ENCODE measurements at places on chromosomes 12 and 14. TPM values are rescaled to one million over a fixed set of nuclear protein-coding genes. Genes with fewer than 3 reads are reported as not detected.

DNA sequence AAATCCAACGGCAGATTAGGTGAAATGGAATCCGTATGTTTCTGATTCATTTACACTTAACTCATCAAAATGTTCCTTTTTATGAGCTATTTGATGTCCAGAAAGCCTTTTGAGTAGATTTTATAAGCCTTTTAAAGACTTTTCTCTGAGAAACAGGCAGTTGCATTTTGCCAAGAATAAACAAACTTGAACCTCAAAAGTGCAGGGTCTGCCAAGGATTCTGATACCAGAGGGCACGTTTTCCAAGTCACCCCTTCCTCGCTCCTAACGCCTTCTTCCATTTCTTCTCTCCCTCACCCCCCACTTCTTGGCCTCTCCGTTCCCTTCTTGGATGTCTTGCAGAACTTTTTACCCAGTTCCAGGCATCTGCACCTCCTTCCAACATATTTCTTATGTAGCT is 200.6 kb upstream of the TBX3 start:
- DNase-seq = no peak

GRCh38 chr12:113770389-113770865 is 195.7 kb downstream of the RBM19 start:
- no peak for DNase-seq

DNA sequence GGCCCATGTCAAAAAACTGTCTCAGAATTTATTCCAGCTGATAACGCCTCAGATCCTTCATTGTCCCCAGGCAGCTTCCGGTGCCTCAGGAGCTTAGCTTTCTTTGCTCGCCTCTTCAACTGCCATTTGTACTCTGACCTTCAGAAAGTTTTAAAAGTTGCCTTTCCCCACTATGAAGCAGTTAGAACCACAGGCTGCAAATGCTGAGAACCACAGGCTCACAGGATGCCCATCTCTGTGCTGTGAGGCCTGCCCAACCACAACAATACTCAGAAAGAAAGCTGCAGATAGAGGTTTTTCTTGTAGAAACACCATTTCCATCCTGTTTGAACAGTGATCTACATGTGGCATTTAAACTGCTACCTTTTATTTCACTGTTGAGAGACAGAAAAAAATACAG is 131.1 kb downstream of the PRKCH start:
- no peak for DNase-seq

- DNase-seq = no peak
Observed at GRCh38 chr14:47020500-47020899, 368.9 kb upstream of the RPL10L start.

DNA sequence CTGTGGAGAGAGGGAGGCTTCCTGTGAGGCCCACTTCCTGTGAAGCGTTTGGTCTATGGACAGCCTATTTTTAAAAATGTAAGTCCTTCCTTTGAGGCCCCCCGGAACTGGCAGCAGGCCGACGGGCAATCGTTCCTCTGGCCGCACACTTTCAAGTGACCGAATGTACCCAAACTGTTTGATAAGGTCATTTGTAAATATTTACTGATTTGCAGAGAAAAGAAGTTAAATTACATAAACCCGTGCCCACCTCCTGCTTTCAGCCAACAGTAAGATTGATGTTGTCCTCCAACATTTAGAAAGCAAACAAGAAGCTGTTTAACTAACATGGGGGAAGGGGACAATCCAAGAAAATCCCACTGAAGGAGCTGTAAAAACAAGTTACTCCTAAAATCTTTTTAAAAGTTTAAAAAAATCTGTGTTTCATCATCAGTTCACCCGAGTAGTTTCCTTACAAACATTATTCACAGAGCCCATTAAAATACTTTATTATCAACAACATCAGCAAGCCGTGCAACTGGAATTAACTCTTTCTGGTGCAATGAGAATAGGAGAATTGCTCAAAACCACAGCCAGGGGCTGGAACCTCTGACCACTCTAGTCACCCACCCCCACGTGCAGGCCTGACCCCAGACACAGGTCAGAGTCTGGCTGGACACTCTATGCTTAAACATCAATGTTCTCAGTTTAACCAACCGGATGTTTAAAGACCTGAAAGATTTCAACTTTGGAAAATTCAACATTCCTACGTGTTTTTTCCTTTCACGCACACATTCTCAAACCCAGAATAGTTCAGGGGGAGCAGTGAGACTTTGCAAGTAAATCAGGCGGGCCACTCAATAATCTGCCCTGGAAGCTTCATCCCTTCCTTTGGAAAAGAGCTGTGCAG is 65.3 kb downstream of the FOXN3 start:
- peak; percentile 77 for DNase-seq

DNA sequence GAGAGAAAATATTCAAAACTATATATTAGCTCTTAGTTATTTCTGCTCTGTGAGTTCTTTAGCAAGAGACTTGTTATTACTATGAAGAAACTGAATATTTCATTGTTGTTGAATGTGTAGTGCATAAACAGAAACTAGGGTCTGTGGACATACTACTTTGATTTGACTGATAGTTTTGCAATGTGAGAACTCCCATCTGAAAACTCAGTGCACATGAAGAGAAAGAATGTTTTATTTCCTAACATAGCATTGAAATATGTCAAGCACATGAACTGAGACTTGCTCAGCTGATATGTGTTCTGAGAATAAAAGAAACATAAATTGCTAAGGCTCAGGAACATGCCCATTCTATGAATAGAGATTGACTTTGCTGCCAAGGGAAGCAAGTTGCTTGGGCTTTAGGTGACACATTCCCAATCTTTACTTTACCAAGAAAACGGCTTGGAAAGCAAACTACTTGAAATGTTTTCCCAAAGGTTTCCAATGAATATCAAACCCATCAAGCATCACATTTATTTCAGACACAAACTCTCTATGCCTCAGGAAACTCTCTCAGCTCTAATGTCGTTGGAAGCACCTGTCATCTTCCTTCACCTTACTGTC is 290.4 kb downstream of the SLC16A7 start:
- DNase-seq = no peak

GRCh38 chr14:82636426-82636825 is 1102.8 kb upstream of the SEL1L start:
- no peak for DNase-seq

- no peak for DNase-seq
Observed at GRCh38 chr14:24595073-24595808, 14.2 kb downstream of the GZMH start.

DNA sequence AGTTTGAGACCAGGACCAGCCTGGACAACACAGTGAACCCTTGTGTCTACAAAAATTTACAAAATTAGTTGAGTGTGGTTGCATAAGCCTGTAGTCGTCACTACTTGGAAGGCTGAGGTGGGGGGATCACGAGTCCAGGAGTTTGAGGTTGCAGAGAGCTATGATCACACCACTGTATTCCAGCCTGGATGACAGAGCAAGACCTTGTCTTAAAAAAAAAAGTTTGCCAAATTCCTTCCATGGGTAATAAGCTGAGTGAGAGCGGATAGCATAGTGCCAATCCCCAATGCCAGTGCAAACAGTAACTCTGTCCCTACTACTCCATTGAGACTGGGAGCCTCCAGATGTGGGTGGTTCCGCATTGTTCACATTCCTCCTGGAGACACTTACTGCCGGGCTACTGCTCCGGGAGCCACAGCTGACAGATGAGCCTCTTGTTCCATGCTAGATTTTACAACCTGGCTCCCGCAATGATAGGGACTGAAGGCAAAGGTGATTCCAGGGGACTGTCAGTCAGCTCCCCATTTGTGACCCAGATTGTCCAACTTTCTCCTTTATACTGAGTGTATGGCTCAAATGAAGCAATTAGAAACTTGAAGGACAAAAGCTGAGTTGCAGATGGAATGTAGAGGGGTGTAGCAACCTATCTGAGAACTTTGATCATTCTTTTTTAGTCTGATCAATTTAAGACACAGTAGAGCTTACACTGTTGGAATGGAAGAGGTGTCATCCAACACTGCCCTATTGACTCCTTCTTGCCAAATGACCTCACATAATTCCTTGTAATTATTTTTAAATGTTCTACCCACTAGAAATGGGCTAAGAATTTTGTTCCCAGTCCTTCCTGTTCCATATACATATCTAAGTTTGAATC is 13.4 kb upstream of the FRMD6 start:
- DNase-seq = no peak

- no peak for DNase-seq
Observed at GRCh38 chr14:51821822-51822221, 38.6 kb upstream of the GNG2 start.

DNA sequence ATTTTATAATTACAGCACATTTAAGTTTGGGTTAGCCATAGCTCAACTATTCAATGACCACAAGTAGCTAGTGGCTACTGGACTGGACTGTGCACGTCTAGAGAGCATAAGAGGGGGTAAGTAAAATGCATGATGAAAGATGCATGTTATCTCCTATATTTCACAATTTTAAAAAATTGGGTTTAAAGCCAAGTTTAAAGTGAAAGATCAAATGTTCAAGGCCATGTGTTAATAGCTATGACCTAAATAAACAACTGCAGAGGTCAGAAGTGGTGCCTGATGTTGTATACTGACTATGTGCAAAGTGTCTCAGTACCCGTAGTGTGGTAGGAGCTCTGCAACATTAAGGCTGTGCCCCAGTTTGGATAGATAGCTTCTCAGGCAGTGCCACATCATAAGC is 48.2 kb downstream of the BMP4 start:
- DNase-seq = no peak

- peak; percentile 50 for DNase-seq
Observed at GRCh38 chr14:103735022-103735421, 19.4 kb downstream of the ZFYVE21 start.

- DNase-seq = peak; percentile 71
Observed at GRCh38 chr14:93126111-93126510, 10.4 kb upstream of the ITPK1 start.

DNA sequence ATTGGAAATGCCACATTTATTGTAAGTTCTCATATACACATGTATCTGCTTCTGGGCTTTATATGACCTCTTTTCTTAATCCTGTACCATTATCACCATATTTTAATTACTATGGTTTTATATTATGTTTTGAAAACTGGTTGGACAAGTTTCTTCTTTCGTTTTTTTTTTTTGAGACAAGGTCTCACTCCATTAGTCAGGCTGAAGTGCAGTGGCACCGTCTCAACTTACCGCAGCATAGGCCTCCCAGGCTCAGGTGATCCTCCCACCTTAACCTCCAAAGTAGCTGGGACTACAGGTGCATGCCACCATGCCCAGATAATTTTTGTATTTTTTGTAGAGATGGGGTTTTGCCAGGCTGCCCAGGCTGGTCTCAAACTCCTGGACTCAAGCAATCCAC is 44.6 kb downstream of the GALNT4 start:
- DNase-seq = no peak

DNA sequence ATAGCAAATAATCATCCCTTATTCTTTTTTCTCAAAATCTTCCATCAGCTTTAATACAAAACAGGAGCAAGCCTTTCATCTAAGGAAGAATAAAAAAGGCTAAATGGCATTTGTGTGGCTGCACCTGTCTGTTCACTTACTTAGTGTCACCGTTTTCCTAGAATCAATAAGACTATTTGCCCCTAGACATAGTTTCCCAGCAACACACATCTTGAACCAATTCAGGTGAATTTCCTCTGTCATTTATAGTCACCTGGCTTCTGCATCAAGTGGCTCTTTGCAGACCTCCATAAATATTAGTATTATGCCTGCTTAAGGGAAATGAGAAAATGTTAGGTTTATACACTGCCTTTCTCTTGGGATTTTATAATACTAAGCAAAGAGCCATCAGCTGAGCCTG is 17.4 kb upstream of the GCH1 start:
- DNase-seq = no peak

ANAPC5 gene
- 83.8 TPM for total RNA-seq

ZNF891 gene
- total RNA-seq = 2.4 TPM

LIN7A gene
- 18.9 TPM for total RNA-seq

KCNH5 gene
- total RNA-seq = 0.29 TPM

GPX2 gene
- total RNA-seq = 0.69 TPM

GRIP1 gene
- total RNA-seq = 5.2 TPM

M6PR gene
- 176 TPM for total RNA-seq
